Endodermal cell (in vitro differentiated cells): ENCODE measurements at places on chromosomes 3 and 15.

DNA sequence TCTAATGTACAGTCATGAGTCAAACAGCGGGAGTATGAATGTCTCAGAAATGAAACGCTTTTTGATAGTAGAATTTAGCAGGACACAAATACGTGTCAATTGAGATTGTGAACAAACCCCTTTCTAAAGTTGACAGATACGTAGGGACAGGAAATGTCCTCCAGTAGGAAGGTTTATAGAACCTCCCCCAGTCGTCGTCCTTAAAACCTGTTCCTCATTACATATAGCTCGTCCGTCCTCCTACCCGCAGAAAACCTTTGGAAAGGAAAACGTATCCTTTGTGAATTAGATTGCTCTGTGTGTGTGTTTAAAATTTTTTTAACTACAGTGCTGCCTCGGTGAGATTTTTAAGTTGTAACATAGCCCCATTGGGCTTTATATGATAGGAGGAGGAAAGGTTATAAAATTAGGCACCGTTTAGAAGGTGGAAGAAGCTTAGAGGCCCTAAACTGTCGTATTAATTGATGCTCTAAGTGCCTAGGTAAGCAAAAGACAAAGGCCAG is 4.1 kb downstream of the UBE2E1 start:
- DNase-seq, result no peak

DNA sequence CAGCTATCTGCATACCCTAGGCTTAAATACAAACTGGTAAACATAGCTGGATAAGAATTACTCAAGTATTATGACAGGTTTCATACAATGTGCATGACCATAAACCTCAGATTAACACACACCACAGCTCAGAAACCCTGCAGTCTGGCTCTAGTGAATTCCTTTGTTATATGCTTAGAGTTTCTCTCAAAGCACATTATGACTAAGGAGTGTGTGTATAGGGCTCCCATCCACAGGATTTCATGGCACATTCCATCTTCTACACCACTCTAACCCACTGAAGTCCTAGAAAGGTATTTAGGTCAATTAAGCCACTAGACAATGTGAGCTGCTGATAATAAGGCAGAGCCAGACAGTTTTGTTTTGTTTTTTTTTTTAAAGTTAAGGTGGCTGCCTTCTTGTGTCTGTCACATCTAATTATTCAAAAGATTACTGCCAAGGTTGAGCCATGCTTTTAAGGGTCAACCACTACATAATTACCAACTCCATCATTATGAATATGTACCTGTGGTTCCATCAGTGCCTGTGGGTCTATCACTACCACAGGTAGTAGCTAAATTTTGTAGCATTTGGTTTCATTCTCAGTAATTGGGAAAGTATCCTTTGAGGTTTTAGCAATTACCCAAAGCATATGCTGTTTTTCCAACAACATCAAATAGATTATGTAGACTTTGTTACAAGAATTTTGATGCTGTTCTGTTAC is 107.0 kb downstream of the ALCAM start:
- DNase-seq, result no peak

DNA sequence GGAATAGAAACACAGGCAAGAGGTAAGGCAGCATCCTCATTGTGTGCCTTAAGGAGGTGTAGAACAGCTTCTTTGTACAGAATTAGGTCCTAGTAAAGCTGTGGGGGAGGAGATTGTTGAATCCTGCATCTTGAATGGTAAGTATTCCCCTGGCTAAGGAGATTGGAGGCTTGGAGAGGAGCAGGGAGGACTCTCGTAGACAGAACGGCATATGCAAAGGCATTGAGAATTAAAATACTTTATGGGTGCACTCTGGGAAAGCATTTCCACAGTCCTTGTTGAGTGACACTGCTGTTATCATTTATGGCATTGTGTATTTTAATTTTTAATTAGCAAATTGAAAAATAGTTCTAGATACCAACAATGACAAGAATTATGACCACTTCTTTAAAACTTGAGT is 66.5 kb upstream of the GPR149 start:
- DNase-seq, result no peak

- no peak for DNase-seq
These were observed 193.5 kb downstream of the C3orf38 start for GRCh38 chr3:88343264-88343663.

DNA sequence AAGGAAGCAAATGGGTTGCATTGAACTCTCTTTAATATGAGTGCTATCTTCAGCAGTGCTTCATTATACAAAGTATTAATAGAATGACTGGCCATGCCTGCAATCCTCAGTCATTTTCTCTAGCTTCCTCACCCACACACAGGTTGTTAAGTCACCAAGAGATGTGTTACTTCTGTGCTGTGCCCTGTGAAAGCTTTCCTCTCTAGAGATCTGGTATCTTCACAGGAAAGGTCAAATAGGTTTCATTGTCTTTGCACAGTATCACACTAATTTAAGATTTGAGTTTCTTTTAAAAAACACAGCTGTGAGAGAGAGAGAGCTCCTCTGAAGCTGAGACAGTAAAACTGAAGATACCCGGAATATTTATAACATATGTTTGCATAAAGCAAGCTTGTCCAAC is 278.6 kb downstream of the CNTN4 start:
- DNase-seq, result no peak

GRCh38 chr3:170801597-170801996 is 68.4 kb downstream of the RPL22L1 start:
- no peak for DNase-seq

DNA sequence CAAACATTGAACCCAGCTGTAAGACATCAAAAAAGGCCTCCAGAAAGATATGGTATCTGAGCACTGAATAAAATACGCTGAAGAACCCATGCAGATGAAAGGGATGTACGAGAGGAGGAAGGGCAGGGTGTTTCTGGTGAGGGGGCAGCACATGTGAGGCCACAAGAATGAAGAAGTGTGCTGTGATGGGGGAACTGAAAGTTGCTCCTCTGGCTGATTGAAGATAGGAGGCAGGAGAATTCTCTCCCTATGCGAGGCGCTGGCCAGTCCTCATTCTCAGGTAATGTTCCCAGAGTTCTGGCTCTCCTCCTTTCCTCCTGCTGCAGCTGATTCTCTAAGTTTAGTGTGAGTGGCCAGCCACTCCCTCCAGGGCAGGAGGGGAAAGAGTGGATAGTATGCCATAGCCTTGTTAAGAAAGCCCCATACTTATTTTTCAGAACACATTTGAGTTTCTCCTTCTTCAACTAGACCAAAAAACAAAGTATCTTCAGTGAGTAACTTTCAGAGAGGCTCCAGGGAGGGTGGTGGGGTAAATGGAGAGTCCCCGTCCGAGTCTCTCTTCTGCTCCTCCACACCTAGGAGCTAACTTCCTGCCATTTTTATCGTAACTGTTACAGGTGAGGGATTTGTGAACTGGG is 26.9 kb upstream of the MYO1E start:
- no peak for DNase-seq

- no peak for DNase-seq
These were observed 21.8 kb upstream of the KIF23 start for GRCh38 chr15:69392352-69392751.

GRCh38 chr3:79187426-79187825 is 580.4 kb downstream of the ROBO1 start:
- DNase-seq, result no peak

DNA sequence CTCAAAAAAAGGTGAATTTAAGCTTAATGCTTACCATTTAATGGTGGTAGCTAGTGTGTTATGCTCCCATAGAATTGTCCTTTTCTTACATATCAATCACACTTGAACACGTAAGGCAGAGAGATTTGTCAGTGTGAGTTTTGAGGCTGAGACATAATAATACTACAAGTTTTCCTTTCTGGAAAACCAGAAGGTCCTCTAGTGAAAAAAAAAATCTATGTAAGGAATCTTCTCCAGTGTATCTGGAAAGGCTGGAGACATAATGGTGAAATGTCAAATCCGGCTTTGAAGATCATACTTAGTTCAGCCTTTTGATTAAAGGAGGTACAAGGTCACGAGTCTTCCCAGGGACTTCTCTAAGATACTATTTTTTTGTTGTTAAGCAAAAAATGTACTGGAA is 3.4 kb downstream of the TSC22D2 start:
- DNase-seq, result no peak

DNA sequence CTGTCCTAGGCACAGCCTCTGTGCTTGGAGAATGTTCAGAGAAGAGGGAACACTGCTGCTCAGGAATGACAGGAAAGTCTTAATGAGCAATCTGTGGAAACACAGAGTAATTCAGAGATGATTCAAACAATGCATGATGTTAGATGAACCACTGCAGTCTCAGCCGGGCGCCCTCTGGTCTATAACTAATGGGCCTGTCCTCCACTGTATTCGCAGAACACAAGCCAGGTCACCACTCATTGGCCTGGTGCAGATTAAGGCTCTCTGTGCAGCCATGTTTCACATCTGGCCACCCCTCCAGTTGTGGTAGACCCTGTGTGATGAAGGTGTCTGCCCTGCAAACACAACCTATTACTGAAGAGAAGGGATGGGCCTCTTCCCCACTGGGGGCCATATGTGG is 281.7 kb upstream of the ROPN1 start:
- DNase-seq, result no peak

DNA sequence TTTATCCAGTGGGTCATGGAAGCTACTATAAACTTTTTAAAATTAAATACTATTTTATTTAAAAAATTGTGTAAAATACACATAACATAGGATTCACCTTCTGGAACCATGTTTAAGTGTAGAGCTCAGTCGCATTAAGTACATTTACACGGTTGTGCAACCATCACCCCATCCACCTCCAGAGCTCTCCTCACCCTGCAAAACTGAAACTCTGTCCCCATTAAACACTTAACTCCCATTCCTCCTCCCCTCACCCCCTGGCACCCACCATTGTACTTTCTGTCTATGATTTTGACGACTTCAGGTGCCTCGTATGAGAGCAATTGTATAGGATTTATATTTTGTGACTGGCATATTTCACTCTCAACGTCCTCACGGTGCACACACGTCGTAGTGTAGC is 70.7 kb downstream of the APBA2 start:
- peak; percentile 13 for DNase-seq

GRCh38 chr3:40631341-40631995 is 106.7 kb downstream of the ZNF621 start:
- DNase-seq, result no peak

- DNase-seq, result no peak
These were observed 11.4 kb downstream of the RAB6B start for GRCh38 chr3:133884054-133884886.

DNA sequence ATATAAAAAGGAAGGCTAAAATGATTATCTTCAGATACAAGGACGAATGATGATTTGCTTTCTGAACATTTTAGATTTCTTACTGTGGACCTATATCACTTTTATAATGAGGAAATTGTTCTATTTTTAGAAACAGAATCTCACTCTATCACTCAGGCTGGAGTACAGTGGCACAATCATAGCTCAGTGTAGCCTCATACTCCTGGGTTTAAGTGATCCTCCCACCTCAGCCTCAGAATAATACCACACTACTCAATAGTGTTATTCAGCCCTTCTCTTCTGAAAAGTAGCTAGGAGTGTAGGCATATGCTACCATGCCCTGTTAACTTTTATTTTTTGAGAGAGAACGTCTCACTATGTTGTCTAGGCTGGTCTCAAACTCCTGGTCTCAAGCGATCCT is 15.8 kb downstream of the DNAJC13 start:
- no peak for DNase-seq

DNA sequence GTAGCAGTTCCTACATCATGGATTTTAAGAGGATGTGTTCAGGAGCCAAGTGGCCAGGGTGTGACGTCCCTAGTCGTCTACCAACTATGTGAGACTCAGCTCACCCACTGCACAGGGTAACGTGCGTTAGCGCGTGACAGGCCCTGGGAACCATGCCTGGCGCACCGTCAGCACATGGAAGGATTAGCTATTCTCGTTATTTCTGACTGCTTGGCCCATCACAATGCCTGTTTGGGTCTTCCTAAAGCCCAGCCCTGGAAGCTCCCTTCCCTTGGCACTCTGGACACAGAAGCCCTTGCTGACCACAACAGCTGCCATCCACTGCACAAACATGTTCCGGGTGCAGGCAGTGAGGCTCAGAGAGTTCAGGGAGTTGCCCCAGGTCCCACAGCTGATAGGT is 91.0 kb upstream of the RPL32 start:
- no peak for DNase-seq

DNA sequence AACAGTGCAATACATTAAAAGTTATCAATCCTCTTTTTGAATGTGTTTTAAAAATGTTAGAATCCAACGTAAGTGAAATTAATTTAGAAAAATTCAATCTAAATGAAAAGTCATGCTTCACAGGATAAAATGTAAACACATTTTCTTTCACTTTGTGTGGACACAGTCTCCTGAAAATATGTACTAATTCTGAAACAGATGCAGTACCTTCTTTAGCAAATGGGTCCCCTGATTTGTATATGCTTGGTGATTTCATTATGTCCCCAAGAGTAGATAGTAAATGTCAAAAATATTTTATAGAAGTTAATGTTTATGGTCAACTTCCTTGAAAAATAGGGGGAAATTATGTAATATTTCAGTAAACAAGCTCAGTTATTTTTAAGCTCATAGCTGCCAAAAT is 28.9 kb downstream of the FOXP1 start:
- no peak for DNase-seq

DNA sequence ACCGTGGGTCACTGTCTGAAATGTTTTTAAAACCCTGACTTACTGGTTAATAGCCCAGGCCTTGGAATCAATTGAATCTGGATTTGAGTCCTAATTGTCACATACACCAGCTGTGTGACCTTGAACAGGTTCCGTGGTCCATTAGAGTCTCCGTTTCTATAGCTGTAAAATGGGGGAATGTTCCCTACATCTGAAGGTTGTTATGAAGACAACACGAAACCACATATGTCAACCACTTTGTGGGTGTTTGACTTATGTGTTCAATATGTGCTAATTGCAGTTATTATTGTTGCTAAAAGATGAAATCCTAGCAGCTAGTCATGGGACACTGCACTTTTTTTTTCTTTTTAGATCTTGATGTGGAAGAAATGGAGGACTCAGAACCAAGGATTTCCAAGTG is 35.3 kb downstream of the ZBTB38 start:
- no peak for DNase-seq

DNA sequence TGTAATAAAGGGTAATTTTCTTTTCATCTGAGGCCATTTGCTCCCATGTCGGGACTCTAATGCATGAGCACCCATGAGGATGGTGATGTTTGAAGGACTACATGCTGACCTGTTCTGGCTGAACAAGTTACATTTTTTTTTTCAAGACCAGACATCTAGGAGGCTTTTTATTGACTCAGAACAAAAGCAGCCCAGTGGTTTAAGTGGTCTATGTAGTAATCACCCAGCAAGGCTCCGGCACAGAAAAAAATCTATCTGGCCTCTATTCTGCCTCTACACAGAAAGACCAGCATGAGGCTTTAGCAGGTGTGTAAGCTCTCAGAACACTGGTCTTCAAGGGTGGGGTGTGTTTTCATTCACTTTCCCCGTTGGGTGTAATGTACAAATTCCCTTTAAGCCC is 95.1 kb upstream of the ZBED2 start:
- DNase-seq, result no peak

- DNase-seq, result no peak
These were observed 195.7 kb upstream of the CHRNA7 start for GRCh38 chr15:31834654-31835053.

- peak; percentile 30 for DNase-seq
These were observed 5.4 kb downstream of the VIPR1 start for GRCh38 chr3:42507761-42508335.

DNA sequence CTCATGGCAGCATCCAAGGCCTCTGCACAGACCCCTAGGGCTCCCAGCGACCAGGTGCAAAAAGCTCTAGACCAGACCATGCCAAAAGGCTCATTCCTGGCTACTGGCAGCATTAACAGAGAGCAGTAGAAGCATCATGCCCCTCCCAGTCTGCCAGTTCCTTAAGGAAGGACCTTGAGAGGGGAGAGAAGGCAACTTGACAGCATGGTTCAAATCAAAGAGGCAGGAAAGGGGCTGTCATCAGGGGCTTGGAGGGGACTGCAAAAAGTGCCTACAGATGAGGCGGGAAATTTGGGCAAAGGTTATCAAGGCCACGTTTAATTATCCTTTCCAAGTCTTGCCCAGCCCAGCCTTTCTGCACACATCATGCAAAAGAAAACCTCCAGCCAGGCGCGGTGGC is 64.7 kb downstream of the SSUH2 start:
- DNase-seq, result no peak
